ENCODE measurements at places on chromosomes 11 and 22.

GRCh38 chr11:31702966-31703365, 108.2 kb downstream of the PAX6 start:
- H3K27me3 ChIP-seq, result no peaks in the 10 kb centered on the region
- H3K4me3 ChIP-seq, result no peak overlapping the region
- H3K36me3 ChIP-seq, result no peaks in the 10 kb centered on the region
- H3K27ac ChIP-seq, result no peak overlapping the region
- H3K4me1 ChIP-seq, result no peaks in the 10 kb centered on the region

GRCh38 chr11:5476186-5476819, 12.2 kb upstream of the OR52D1 start:
- no peaks in the 10 kb centered on the region for H3K36me3 ChIP-seq
- no peak overlapping the region for H3K4me3 ChIP-seq
- H3K27me3 ChIP-seq, result 0 out of 2 replicates have a peak, but pooled peaks cover 4% of the 10 kb centered on the region
- peak; percentile 74 for DNase-seq
- no peaks in the 10 kb centered on the region for H3K4me1 ChIP-seq

- H3K36me3 ChIP-seq, result peaks cover 13% of the 10 kb centered on the region
- H3K27ac ChIP-seq, result no peak overlapping the region
- 0 out of 2 replicates have a peak, but pooled peaks cover 4% of the 10 kb centered on the region for H3K4me1 ChIP-seq
Measured at GRCh38 chr11:122287401-122287800, 171.4 kb upstream of the BLID start.

DNA sequence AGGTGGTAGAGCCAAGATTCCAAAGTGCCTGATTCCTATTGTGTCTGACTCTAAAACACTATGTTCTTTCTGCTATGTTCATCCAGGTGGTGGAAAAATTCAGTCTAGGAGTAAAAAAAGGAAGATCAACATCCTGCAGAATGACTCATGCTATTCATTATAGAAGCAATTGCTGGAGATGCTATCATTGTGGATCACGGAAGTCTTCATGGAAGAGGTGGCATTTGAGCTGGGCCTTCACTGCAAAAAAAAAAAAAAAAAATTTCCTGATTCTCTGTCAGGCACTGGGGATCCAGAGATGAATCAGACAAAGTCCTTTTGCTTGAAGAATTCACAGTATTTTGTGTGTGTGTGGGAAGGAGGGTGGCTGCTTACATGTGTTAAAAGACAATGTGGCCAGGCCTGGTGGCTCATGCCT, 1.4 kb upstream of the UVRAG start:
- H3K27ac ChIP-seq, result peak overlapping the region; percentile 67
- H3K4me1 ChIP-seq, result peaks cover 20% of the 10 kb centered on the region
- H3K4me3 ChIP-seq, result no peak overlapping the region
- DNase-seq, result peak; percentile 52

DNA sequence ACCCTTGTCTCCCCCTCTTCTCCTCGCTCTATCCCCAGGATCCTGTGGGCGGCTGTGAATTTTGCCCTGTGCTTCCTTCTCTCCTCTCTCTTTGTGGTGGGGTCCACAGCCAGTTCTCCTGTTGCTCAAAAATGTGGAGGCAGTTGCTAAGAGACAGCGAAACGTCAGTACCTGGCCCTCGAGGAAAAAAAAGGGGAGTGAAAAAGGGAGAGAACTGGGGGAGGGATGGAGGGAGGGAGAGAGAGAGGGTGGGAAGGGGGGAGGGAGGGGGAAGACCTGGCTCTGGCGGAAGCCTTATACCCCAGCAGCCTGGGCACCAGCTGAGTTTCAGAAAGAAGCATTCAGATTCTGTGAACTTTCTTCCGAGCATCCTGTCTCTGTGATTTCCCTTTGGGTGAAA, 2.1 kb upstream of the LRRC55 start:
- no peaks in the 10 kb centered on the region for H3K36me3 ChIP-seq
- H3K4me3 ChIP-seq, result no peak overlapping the region
- H3K27ac ChIP-seq, result no peak overlapping the region
- H3K27me3 ChIP-seq, result peaks cover 36% of the 10 kb centered on the region

DNA sequence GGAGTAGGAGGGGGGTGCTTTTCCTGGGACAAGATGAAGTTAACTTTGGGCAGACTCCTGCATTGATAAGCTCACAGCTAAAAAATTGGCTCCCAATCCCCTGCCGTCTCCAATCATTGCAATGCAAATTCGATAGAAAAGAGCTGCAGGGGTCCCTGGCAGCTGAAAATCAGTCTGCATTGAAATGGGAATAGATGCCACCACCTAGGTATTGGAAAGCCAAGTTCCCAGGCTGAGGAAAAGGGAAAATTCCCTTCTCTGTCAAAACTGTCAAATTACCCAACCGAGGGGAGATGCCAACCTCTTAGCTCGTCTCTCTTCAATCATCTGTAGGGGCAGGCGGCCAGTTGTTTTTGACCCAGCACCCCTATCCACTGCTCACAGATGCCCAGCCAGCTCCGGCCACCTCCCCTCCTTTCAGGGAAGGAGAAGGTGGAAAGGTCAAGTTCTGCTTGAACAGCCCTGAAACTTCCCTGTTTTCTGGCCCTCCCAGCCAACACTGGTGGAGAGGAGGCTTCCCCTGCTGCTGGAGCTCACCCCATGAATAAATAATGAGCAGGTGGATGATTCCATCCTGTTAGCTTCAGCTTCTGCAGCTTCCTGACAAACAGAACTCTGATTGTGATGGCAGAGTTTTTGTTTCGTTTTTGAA, 916.3 kb downstream of the TBC1D22A start:
- no peaks in the 10 kb centered on the region for H3K36me3 ChIP-seq
- no peaks in the 10 kb centered on the region for H3K27me3 ChIP-seq
- H3K4me1 ChIP-seq, result no peaks in the 10 kb centered on the region
- no peak for DNase-seq
- no peak overlapping the region for H3K27ac ChIP-seq

- H3K36me3 ChIP-seq, result no peaks in the 10 kb centered on the region
- H3K27me3 ChIP-seq, result no peaks in the 10 kb centered on the region
- H3K4me1 ChIP-seq, result peaks cover 24% of the 10 kb centered on the region
- H3K27ac ChIP-seq, result peak overlapping the region; percentile 20
Measured at GRCh38 chr11:6249770-6250555, 9.7 kb upstream of the CCKBR start.

- no peaks in the 10 kb centered on the region for H3K4me1 ChIP-seq
- H3K27ac ChIP-seq, result no peak overlapping the region
- no peak overlapping the region for H3K4me3 ChIP-seq
- no peaks in the 10 kb centered on the region for H3K36me3 ChIP-seq
- H3K27me3 ChIP-seq, result no peaks in the 10 kb centered on the region
Measured at GRCh38 chr11:37812281-37812880, 1214.3 kb upstream of the RAG2 start.

DNA sequence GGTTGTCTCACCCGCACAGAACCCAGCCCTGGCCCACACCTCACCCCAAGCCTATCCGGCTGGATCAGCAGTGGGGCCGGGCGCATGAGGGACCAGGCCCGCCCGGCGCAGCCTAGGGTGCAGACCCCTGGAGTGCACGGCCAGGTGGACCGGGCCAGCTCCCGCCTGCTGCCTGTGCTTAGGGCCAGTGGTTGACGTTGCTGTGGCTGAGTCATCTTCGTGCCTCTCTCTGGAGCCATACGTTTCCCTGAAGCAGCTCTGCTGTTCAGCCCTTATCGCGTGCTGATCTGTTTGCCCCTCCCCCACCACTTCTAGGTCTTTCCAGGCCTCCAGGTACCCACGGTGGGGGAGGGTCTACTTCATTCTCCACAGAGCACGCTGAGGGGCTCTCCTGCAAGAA, 39.5 kb downstream of the CDKN1C start:
- H3K36me3 ChIP-seq, result no peaks in the 10 kb centered on the region
- H3K4me1 ChIP-seq, result no peaks in the 10 kb centered on the region
- no peaks in the 10 kb centered on the region for H3K27me3 ChIP-seq
- H3K4me3 ChIP-seq, result no peak overlapping the region
- H3K27ac ChIP-seq, result no peak overlapping the region

DNA sequence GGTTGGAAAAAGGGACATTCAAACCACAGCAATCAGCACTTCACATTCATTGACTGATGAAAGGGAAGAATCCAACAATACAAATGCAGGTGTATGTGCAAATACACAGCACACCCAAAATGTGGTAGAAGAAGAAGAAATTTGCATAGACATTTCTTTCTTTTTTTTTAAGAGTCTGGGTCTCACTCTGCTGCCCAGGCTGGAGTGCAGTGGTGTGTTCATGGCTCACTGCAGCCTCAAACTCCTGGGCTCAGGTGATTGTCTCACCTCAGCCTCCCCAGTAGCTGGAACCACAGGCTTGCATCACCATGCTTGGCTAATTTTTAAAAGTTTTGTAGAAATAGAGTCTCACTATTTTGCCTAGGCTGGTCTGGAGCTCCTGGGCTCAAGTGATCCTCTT, 21.9 kb downstream of the CARS1 start:
- H3K4me3 ChIP-seq, result no peak overlapping the region
- peaks cover 73% of the 10 kb centered on the region for H3K36me3 ChIP-seq
- H3K27ac ChIP-seq, result no peak overlapping the region
- H3K27me3 ChIP-seq, result no peaks in the 10 kb centered on the region

DNA sequence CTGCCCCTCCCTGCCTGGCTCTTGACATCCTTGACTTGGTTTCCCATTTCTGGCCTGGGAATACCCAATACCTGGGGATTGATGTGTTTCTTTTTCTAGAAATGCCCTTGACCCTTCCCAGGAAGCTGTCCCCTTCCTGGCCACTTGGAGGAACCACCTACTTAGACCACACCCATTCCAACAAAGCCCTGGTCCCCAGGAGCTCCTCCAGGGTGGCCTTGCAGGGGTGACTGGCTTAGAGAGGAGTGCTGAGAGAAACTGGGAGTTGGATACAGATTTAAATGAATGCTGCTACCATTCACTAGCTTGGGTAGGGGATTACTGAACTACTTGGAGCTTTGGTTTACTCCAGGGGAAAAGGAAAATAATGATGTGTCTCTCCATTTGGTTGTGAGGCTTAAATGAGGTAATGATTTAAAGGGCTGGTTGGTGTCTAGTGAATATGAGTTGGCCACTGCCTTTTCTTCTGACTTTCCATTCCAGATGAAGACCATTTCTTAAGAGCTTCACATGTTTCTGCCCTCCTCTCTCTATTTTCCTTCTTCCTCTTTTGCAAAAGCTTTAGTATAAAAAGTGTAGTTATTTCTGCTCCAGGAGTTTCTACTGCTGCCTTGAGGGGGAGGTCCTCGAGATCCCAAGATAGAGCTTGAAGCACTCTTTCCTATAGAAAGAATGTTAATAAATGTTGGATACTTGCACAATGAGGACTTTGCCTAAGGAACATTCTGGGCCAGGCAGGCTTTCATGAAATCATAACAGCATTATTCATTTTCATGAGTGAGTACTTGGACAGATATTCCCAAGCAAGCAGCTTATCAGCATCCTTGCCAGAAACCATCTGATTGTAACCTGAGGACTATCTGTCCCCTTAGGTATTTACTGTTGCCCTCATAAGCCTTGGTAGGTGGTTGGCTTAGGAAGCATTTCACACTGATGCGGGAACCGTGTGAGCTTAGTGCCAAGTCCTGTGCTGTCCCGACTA, 22.4 kb downstream of the PANX1 start:
- DNase-seq, result peak; percentile 33
- H3K27ac ChIP-seq, result no peak overlapping the region
- no peaks in the 10 kb centered on the region for H3K36me3 ChIP-seq
- peaks cover 31% of the 10 kb centered on the region for H3K4me1 ChIP-seq
- H3K4me3 ChIP-seq, result no peak overlapping the region

DNA sequence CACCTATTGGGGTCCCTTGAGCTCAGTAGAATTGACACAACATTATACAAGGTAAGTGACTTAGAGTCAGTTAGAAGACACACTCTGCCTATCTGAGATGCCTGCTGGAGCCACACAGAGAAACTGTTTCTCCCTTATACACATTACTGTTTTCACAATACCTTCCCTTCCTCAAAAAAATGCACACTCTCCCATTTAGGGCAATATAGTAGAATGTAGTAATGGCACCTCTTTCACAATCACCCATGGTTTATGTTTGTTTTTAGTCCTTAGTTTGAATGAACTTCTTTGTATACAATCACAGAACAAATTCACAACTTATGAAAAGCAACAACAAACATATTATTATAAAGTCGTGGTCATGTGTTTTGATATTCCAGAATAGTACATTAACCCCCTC, 14.3 kb downstream of the OR52H1 start:
- no peak overlapping the region for H3K27ac ChIP-seq
- H3K36me3 ChIP-seq, result no peaks in the 10 kb centered on the region
- H3K4me3 ChIP-seq, result no peak overlapping the region
- H3K27me3 ChIP-seq, result no peaks in the 10 kb centered on the region
- no peak for DNase-seq

- H3K4me3 ChIP-seq, result no peak overlapping the region
- peaks cover 33% of the 10 kb centered on the region for H3K4me1 ChIP-seq
- DNase-seq, result peak; percentile 64
- H3K36me3 ChIP-seq, result no peaks in the 10 kb centered on the region
- H3K27me3 ChIP-seq, result 0 out of 2 replicates have a peak, but pooled peaks cover 2% of the 10 kb centered on the region
Measured at GRCh38 chr11:44763121-44763820, 36.5 kb downstream of the TSPAN18 start.

GRCh38 chr22:19120829-19121630, 1.2 kb downstream of the DGCR2 start:
- peak overlapping the region; percentile 92 for H3K4me3 ChIP-seq
- H3K4me1 ChIP-seq, result peaks cover 9% of the 10 kb centered on the region
- peak overlapping the region; percentile 67 for H3K27ac ChIP-seq

GRCh38 chr11:43164831-43165230, 147.0 kb upstream of the API5 start:
- H3K27me3 ChIP-seq, result no peaks in the 10 kb centered on the region
- H3K27ac ChIP-seq, result no peak overlapping the region
- H3K4me1 ChIP-seq, result no peaks in the 10 kb centered on the region
- H3K36me3 ChIP-seq, result no peaks in the 10 kb centered on the region
- DNase-seq, result no peak

DNA sequence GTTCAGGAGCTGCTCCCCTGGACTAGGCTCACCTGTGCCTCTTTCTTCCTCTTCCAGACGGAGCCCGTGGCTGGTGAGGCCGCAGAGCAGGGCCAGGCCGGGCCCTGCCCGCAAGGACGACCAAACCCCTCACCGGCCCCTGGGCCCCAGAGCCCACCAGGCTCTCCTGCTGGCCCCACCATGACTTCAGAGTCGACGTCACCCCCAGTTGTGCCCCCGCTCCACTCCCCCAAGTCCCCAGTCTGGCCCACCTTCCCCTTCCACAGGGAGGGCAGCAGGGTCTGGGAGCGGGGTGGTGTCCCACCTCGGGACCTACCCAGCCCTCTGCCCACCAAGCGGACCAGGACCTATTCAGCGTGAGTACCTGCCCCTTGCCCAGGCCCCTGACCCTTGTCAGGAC, 11.0 kb downstream of the CSDC2 start:
- no peak for DNase-seq
- H3K36me3 ChIP-seq, result no peaks in the 10 kb centered on the region
- no peaks in the 10 kb centered on the region for H3K4me1 ChIP-seq
- H3K27me3 ChIP-seq, result no peaks in the 10 kb centered on the region
- H3K4me3 ChIP-seq, result no peak overlapping the region

- no peak overlapping the region for H3K4me3 ChIP-seq
- no peaks in the 10 kb centered on the region for H3K4me1 ChIP-seq
- no peak for DNase-seq
- no peak overlapping the region for H3K27ac ChIP-seq
- H3K36me3 ChIP-seq, result no peaks in the 10 kb centered on the region
Measured at GRCh38 chr22:23067023-23067650, 3.2 kb upstream of the GNAZ start.

DNA sequence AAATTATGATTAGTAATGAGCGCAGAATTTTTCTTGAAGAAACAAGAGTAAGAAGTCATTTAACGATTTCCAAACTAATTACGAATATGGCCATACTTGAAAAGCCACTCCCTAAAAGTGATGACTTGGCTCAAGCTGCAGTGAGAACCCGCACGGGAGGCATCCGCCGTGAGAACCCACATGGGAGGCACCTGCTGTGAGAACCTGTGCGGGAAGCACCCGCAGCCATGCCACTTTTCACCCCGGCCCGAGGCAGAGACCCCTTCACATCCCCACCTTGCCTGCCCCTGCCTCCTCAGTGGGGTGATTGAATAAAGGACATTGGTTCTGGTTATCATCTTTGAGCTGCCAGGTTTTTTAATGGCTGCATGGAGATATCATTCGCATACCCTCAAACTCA, 89.7 kb downstream of the BRD1 start:
- H3K27me3 ChIP-seq, result peaks cover 3% of the 10 kb centered on the region
- H3K4me3 ChIP-seq, result no peak overlapping the region
- no peaks in the 10 kb centered on the region for H3K36me3 ChIP-seq
